ENCODE measurements at places on chromosomes 1 and 21. TPM values are rescaled to one million over a fixed set of nuclear protein-coding genes. Genes with fewer than 3 reads are reported as not detected.

GCSAML gene
- not detected for total RNA-seq

LCE1F gene
- not detected for total RNA-seq

LMX1A gene
- total RNA-seq = not detected

ALPL gene
- not detected for total RNA-seq

RIMS3 gene
- 1.5 TPM for total RNA-seq

SLAMF6 gene
- total RNA-seq = 50.1 TPM

CEP170 gene
- total RNA-seq = 47.6 TPM

DIRAS3 gene
- not detected for total RNA-seq

DNA sequence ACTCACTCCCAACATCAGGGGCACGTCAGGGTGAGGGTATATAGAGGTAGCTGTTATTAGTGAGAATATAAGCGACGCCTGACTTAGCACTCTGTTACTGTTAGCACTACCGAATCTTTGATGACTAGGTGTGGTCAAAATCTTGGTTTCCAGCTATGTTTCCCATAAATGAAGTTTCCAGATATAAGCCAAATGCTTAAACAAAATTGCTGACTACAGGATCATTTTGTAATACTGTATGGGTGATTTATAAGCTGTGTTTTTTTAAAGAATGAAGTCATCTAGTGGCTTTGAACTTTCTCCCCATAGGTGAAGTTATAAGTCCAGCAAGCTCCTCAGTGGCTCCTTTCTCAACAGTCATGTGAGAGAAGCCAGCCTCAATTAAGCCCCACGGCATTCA lies 23.7 kb downstream of the KCNJ15 start:
- DNase-seq = no peak

DNA sequence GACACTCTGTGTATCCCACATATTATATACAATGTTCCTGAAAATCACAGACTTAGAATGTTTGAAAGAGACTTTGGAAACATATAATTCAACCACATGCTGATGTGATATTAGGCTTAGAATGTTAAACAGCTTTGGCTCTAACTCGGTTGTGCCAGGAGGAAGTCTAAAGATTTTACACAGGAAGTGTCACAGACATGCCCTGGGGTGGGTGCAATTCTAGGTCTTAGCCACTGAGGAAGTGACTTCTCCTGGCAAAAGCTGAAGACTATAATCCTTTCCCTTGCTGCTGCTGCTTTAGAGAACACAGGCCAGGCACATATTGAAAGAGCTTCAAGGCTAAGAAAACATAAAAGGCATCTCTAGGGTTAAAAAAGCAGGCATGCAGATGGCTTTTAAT lies 51.0 kb downstream of the RPL5 start:
- no peak for DNase-seq

DNA sequence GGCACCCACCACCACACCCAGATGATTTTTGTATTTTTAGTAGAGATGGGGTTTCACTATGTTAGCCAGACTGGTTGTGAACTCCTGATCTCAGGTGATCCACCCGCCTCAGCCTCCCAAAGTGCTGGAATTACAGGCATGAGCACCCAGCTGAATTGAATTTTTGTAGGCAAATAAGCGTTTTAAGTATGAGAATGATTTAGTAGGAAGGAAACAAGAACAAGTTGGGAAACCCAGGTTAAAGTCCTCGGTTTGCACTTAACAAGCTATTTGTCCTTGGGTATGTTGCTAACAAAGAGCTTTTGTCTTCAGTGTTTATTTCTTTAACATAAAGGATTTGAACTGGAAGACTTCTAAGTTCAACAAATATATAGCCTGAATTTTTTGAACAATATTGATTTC lies 23.9 kb downstream of the BTF3L4 start:
- DNase-seq = no peak

DNA sequence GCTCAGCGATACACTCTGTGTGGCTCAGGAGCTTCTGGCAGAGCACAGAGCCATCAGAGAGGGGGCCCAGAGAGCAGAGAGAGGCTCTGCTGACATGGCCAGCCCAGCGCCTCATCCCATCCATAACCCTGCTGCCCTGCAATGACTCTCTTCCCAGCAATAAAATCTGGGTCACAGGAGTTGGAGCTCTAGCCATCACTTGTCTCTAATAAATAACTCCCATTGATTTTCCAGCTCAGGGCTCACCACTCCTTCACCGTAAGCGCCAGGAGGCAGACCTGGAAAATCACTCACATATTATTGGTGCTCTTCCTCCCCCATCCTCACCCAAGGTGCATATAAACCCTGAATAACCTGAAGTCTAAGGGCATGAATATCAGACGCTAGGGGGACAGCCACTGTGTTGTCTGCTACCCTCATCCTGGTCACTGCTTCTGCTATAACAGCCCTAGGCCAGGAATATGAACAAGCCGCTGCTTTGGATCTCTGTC lies at the start of gene APCS:
TSS of gene APCS (plus strand) at position 366 of the 491 bp plus-strand sequence. CDS start at position 462, 96 bp downstream.
- DNase-seq = no peak

- DNase-seq = no peak
Measured at GRCh38 chr1:33032126-33032869, 4.4 kb downstream of the AK2 start.

- DNase-seq = no peak
Measured at GRCh38 chr1:6165441-6165985, 14.6 kb downstream of the CHD5 start.

GRCh38 chr1:28848416-28848815 lies 36.4 kb downstream of the OPRD1 start:
- no peak for DNase-seq

DNA sequence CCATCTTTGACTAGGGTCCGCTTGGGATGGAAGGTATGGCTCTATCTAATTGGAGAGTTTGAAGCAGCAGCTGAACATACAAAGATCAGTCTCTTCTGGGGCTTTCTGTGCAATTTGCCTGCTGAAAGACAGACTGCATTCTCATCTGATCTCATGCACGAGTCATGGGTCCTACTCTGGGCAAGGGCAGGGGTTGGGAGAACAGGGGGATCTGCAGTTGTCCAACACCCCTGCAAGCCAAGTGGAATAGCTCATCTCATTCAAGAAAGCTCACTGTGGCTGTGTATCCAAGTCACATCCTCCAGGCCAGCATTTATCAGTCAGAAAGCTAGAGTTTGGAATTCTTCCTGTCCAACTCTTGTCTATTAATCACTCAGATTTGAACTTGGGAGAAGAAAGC lies 177.2 kb upstream of the C8B start:
- no peak for DNase-seq

DNA sequence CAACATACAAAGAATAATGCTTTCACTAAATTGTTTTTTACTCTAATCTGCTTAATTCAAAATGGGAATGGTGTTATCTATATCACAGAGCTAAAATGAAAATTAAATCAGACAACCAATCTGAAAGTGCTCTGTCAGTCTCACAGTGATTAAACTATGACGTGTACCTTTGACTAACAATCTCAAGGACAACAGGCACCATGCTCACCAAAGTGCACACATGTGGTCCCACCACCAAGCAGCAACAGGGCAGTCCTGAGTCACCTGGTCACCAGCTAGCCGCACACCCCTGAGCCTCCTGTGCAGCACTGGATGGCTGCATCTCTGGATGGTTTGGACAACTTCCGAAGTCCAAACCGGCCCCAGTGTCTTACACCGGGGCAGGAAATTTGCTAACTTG lies 54.5 kb upstream of the NADK start:
- DNase-seq = no peak

DNA sequence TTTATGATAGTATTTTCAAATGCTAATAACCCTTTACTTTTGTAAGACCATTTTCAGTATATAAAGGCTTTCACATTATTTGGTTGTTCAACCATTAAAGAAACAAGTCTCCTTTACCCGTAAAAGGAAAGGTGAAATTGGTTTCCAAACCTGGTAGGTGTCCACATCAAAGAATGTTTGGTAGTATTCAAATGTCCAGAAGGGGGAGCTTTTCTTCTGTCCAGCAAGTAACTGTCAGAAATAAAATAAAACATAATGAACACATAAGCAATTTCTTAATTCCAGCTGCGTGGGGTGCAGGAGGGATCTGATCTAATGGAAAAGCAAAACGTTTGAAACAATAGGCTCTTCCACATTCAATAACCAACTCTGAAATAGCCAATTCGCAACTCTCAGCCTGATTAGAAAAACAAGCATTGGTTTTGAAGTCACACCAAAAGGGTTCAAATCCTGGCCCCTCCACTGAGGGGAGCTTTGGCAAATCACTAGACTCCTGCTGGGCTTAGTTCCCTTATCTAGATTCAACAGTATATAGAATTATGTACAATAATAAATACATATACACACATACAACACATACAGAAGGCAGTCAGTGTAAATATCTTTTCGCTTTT lies 11.0 kb downstream of the YIPF1 start:
- no peak for DNase-seq

GRCh38 chr1:94098585-94099111 lies 22.3 kb downstream of the ABCA4 start:
- DNase-seq = no peak
